ENCODE measurements at places on chromosomes 6 and 20. TPM values are rescaled to one million over a fixed set of nuclear protein-coding genes. Genes with fewer than 3 reads are reported as not detected.

HTR1E gene
- total RNA-seq, result not detected

TCEA2 gene
- 45.0 TPM for total RNA-seq

LIME1 gene
- 44.4 TPM for total RNA-seq

VEGFA gene
- total RNA-seq, result 127 TPM

PMEPA1 gene
- total RNA-seq, result 96.5 TPM

TRIM31 gene
- not detected for total RNA-seq

MTFR2 gene
- 1.1 TPM for total RNA-seq

TCF21 gene
- total RNA-seq, result 4.9 TPM

PTCRA gene
- not detected for total RNA-seq

FAM184A gene
- 7.6 TPM for total RNA-seq

MOCS3 gene
- total RNA-seq, result 6.6 TPM

RIMS1 gene
- 9.7 TPM for total RNA-seq

GMNN gene
- 9.0 TPM for total RNA-seq

TINAG gene
- not detected for total RNA-seq

RAB44 gene
- total RNA-seq, result 0.45 TPM

- no peak overlapping the region for H3K27ac ChIP-seq
- H3K4me1 ChIP-seq, result no peaks in the 10 kb centered on the region
- H3K27me3 ChIP-seq, result no peaks in the 10 kb centered on the region
- no peak for DNase-seq
- H3K4me3 ChIP-seq, result no peak overlapping the region
- H3K36me3 ChIP-seq, result no peaks in the 10 kb centered on the region
Observed at GRCh38 chr20:22354647-22355046, 229.7 kb downstream of the FOXA2 start.

GRCh38 chr6:47836639-47837038 is 54.8 kb downstream of the OPN5 start:
- no peaks in the 10 kb centered on the region for H3K4me1 ChIP-seq
- H3K27ac ChIP-seq, result no peak overlapping the region
- H3K27me3 ChIP-seq, result no peaks in the 10 kb centered on the region
- no peak overlapping the region for H3K4me3 ChIP-seq
- DNase-seq, result no peak
- H3K36me3 ChIP-seq, result no peaks in the 10 kb centered on the region

DNA sequence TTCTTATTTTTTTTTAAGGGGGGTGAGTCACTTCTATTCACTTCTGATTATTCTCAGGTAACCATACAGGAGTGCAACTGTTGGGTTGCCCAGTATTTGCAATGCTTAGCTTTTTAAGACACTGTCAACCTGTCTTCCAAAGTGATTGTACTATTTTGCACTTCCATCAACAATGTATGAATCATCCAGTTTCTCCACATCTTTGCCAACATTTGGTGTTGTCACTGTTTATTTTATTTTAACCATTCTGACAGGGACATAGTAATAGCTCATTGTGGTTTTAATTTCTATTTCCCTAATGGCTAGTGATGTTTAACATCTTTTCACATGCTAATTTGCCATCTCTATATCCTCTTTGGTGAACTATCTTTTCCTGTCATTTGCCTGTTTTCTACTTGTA is 1.4 kb upstream of the SLC13A3 start:
- H3K36me3 ChIP-seq, result no peaks in the 10 kb centered on the region
- no peak for DNase-seq
- no peaks in the 10 kb centered on the region for H3K27me3 ChIP-seq
- H3K4me3 ChIP-seq, result no peak overlapping the region
- no peaks in the 10 kb centered on the region for H3K4me1 ChIP-seq

DNA sequence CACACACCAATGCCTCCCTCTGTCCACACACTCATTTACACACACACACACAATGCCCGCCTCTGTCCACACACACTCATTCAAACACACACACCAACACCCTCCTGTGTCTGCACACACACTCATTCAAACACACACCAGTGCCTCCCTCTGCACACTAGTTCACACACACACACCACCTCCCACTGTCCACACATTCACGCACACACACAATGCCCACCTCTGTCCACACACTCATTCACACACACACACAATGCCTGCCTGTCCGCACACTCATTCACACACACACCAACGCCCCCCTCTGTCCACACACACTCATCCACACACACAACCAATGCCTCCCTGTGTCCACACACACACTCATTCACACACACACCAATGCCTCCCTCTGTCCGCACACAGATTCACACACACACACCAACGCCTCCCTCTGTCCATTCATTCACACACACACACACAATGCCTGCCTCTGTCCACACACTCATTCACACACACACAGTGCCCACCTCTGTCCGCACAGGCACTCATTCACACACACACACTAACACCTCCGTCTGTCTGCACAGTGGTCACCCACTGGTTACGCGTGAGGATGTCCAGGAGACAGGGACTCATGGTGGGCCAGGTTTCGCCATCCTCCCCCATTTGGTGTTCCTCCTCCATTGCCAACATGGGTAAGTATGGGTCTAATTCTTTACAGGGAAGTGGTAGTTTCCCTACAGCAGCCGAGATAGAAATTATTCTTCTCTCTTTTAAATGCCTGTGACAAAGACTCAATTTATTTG is 62.4 kb upstream of the THBS2 start:
- H3K4me1 ChIP-seq, result no peaks in the 10 kb centered on the region
- DNase-seq, result no peak
- H3K27ac ChIP-seq, result no peak overlapping the region
- H3K4me3 ChIP-seq, result no peak overlapping the region
- H3K36me3 ChIP-seq, result no peaks in the 10 kb centered on the region

DNA sequence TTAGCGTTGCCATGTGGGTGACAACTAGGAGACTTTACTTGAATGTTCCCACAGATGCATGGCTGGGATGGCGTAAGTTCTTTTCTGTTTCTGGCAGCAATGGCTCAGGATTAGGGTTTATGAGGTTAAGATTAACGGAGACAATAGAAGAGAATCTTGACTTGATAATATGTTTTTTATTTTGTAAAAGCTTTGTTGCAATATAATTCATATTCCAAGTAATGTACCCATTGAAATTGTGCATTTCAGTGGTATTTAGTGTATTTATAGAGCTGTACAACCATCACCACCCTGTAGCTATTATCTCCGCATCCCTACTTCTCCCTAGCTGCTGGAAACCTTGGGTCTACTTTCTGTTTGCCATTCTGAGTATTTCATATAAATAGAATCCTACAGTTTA is 349.2 kb downstream of the UTRN start:
- H3K36me3 ChIP-seq, result no peaks in the 10 kb centered on the region
- H3K4me3 ChIP-seq, result no peak overlapping the region
- DNase-seq, result no peak
- no peaks in the 10 kb centered on the region for H3K4me1 ChIP-seq

- H3K4me3 ChIP-seq, result no peak overlapping the region
- H3K27me3 ChIP-seq, result no peaks in the 10 kb centered on the region
- peak; percentile 49 for DNase-seq
Observed at GRCh38 chr6:149834513-149835481, 29.4 kb downstream of the LRP11 start.

GRCh38 chr6:35569011-35569461 is 56.3 kb upstream of the TULP1 start:
- H3K4me3 ChIP-seq, result no peak overlapping the region
- H3K27ac ChIP-seq, result no peak overlapping the region
- H3K36me3 ChIP-seq, result no peaks in the 10 kb centered on the region
- no peak for DNase-seq

- H3K27ac ChIP-seq, result peak overlapping the region; percentile 38
- no peaks in the 10 kb centered on the region for H3K4me1 ChIP-seq
- H3K27me3 ChIP-seq, result no peaks in the 10 kb centered on the region
- peak overlapping the region; percentile 10 for H3K4me3 ChIP-seq
- DNase-seq, result peak; percentile 36
Observed at GRCh38 chr6:148760568-148761526, 14.0 kb downstream of the UST start.

- H3K27me3 ChIP-seq, result peaks cover 6% of the 10 kb centered on the region
- no peaks in the 10 kb centered on the region for H3K4me1 ChIP-seq
- DNase-seq, result peak; percentile 41
- H3K4me3 ChIP-seq, result peak within 1 kb of the TSS; percentile 8
- no peaks in the 10 kb centered on the region for H3K36me3 ChIP-seq
Observed at GRCh38 chr6:62285612-62286469, at the start of gene KHDRBS2. Gene KHDRBS2, minus strand, starts transcription at chr6:62286225.

- H3K4me1 ChIP-seq, result no peaks in the 10 kb centered on the region
- no peak for DNase-seq
- H3K27ac ChIP-seq, result no peak overlapping the region
- no peaks in the 10 kb centered on the region for H3K36me3 ChIP-seq
Observed at GRCh38 chr6:119557239-119557638, 207.7 kb upstream of the MAN1A1 start.

- H3K36me3 ChIP-seq, result no peaks in the 10 kb centered on the region
- H3K27ac ChIP-seq, result no peak overlapping the region
- DNase-seq, result peak; percentile 63
Observed at GRCh38 chr6:140083375-140083774, 708.9 kb upstream of the CITED2 start.

- H3K27ac ChIP-seq, result no peak overlapping the region
- no peaks in the 10 kb centered on the region for H3K4me1 ChIP-seq
- no peak for DNase-seq
Observed at GRCh38 chr20:53734006-53734688, 140.5 kb upstream of the ZNF217 start.

GRCh38 chr20:37259031-37259430 is 2.6 kb downstream of the GHRH start:
- H3K4me1 ChIP-seq, result no peaks in the 10 kb centered on the region
- H3K4me3 ChIP-seq, result no peak overlapping the region
- no peaks in the 10 kb centered on the region for H3K27me3 ChIP-seq
- H3K36me3 ChIP-seq, result no peaks in the 10 kb centered on the region
- no peak overlapping the region for H3K27ac ChIP-seq
- no peak for DNase-seq

GRCh38 chr6:170461556-170462365 is 91.3 kb downstream of the PSMB1 start:
- no peaks in the 10 kb centered on the region for H3K4me1 ChIP-seq
- no peak for DNase-seq
- H3K27me3 ChIP-seq, result no peaks in the 10 kb centered on the region
- H3K27ac ChIP-seq, result no peak overlapping the region
- H3K4me3 ChIP-seq, result no peak overlapping the region
- no peaks in the 10 kb centered on the region for H3K36me3 ChIP-seq

- no peak overlapping the region for H3K4me3 ChIP-seq
- no peaks in the 10 kb centered on the region for H3K27me3 ChIP-seq
- H3K36me3 ChIP-seq, result no peaks in the 10 kb centered on the region
- H3K27ac ChIP-seq, result no peak overlapping the region
Observed at GRCh38 chr6:105372849-105373182, 30.1 kb downstream of the PREP start.

- peaks cover 5% of the 10 kb centered on the region for H3K4me1 ChIP-seq
- no peak overlapping the region for H3K27ac ChIP-seq
- H3K4me3 ChIP-seq, result no peak overlapping the region
- H3K27me3 ChIP-seq, result no peaks in the 10 kb centered on the region
- H3K36me3 ChIP-seq, result no peaks in the 10 kb centered on the region
Observed at GRCh38 chr6:35036828-35037663, 104.1 kb downstream of the TCP11 start.

DNA sequence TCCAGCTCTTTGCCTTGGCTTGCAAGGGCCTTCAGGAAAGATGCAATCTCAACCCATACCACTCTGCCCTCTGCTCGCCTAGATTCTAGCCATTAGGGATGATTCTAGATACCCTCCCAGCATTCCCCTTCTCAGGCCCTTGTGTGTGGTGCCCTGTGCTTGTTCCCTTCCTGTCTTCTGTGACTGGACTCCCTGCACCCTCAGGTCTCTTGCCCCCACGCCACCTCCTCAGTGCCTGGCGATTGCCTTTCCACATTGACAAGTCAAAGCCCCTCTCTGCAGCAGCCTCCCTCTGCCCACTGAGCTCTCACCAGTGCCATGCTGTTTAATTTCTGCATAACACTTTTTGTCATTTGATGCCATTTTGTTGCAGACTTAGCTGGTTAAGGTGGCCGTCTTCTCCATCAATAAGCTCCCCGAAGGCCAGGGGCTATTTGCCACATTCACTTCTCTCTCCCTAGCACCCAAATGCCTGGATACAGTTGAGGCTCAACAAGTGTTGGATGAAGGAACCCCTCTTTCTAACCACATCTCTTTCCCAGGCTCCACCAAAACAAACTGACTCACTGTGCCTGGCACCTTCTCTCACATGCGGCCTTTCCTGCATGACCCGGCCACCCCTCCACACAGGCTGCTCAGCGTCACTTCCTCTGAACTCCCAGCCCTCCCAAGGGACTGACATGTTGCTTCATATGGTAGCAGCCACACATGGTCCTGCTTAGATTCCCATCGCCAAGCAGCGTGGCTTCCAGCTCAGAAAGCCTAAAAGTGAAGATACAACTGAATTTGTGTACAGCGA is 4.6 kb upstream of the TXNDC5 start:
- H3K27me3 ChIP-seq, result no peaks in the 10 kb centered on the region
- H3K4me3 ChIP-seq, result no peak overlapping the region
- H3K27ac ChIP-seq, result no peak overlapping the region

- no peaks in the 10 kb centered on the region for H3K36me3 ChIP-seq
- no peak for DNase-seq
- H3K27ac ChIP-seq, result no peak overlapping the region
- no peaks in the 10 kb centered on the region for H3K4me1 ChIP-seq
Observed at GRCh38 chr6:132359886-132360285, 41.4 kb downstream of the MOXD1 start.

GRCh38 chr6:90297115-90297866 is 648 bp upstream of the BACH2 start:
- peak overlapping the region; percentile 92 for H3K27ac ChIP-seq
- no peaks in the 10 kb centered on the region for H3K27me3 ChIP-seq
- H3K36me3 ChIP-seq, result no peaks in the 10 kb centered on the region
- H3K4me1 ChIP-seq, result no peaks in the 10 kb centered on the region
- H3K4me3 ChIP-seq, result peak overlapping the region; percentile 77

DNA sequence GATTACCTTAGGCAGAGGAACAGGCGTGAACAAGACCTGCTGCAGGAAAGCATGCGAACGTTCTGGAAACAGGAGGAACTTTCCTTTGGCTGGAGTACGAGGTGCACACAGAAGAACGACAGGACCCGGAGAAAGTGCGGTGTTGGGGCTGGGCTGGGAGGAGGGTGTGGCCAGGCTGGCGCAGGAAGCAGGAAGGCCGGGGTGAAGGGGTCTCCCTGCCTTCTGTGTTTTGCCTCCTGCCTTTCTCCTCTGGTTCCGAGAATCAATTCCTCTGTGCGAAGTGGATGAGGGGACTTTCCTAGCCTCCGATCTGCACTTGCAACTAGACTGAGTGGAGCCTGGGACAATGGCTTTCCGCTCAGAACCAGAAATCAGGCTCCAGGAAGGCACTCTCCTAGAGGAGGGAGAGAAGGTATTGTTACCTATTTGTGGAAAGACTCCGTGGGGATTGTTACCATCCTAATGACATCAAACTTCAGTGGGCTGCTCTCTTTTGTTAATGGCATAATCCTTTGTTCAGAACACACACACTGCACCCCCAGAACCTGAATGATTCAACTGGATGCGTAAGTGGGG is 22.9 kb upstream of the PLEKHG1 start:
- H3K4me1 ChIP-seq, result no peaks in the 10 kb centered on the region
- H3K27ac ChIP-seq, result no peak overlapping the region
- no peak overlapping the region for H3K4me3 ChIP-seq
- no peak for DNase-seq
- H3K27me3 ChIP-seq, result no peaks in the 10 kb centered on the region

DNA sequence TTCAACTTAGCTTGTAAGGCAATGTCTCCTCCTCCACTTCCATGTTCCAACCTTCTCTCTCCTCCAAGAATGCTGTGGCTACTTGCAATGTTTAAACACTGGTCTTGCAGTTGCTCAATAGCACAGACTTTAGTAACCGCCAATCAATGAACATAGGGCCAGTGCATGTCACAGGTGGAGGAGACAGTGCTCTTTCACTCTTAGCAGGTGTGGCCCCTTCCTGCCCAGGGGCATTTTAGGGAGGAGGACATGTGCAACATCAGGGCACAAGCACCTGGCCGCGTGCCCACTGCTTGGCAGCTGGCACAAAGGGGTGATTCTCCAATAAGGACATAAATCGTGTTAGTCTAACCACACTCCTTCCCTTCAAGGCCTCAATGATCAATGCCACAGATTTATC is 41.3 kb downstream of the ADGRF1 start:
- no peak overlapping the region for H3K27ac ChIP-seq
- H3K4me3 ChIP-seq, result no peak overlapping the region
- no peak for DNase-seq
